Right hindlimb (tissue), 1 donor: ENCODE measurements at places on chromosomes 1 and 21.

GRCh38 chr1:9080705-9081291 is 11.4 kb upstream of the SLC2A5 start:
- no peak for DNase-seq

- DNase-seq, result no peak
Measured at GRCh38 chr1:39214714-39214997, 10.2 kb downstream of the MACF1 start.

DNA sequence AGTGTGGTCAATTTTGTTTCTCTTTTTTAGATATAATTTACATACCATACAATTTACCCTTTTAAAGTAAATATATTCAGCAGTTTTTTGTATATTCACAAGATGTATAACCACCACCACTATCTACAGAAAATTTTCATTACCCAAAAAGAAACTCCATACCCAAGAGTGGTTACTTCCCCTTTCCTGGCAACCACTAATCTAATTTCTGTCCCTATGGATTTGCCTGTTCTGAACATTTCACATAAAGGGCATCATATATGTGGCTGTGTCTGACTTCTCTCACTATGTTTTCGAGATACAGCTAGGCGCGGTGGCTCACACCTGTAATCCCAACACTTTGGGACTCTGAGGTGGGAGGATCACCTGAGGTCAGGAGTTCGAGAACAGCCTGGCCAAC is 13.6 kb downstream of the PACC1 start:
- DNase-seq, result no peak

DNA sequence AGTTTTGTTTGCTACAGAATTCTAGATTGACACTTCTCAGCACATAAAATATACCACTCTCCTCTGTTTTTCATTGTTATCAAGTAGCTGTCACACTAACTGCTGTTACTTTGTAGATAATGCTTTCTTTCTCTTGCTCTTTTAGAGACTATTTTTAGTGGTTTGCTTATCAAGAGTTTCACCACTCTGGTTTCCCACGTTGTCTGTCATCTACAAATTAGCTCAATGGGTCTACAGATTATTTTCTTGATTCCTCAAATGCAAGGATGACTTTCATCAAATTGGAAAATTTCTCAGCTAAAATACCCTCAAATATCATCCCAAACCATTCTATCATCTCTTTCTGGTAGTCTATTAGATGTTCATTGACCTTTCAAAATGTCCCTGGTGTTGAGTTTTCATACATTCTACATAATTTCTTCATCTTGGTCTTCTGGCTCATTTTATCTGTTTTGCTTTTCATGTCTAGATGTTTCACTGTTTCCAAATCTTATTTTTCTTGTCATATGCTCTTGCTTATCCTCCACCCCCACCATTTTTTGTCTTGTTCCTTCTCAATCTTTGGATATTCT is 122.5 kb downstream of the TRIM33 start:
- DNase-seq, result no peak

- DNase-seq, result no peak
Measured at GRCh38 chr1:17994046-17994445, 113.6 kb upstream of the IGSF21 start.

- no peak for DNase-seq
Measured at GRCh38 chr1:55822891-55823290, 607.7 kb upstream of the USP24 start.

DNA sequence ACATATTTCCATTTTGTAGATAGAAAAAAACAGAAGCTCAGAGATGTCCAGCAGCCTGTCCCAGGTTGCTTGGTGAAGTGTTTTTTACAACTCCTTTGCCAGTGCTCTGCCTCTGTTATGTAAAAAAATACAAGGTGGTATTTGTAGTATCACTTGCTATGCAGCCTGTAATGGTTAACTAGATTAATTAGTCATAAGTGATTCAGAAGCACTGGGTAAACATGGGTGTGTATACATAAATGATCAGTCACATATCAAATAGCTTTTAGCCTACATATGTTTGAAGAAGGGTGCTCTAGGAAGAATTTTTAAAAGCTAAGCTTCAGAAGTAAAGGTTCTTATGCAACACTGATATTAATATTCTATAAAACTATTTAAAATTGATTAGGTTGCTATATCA is 70.0 kb upstream of the MAGI3 start:
- no peak for DNase-seq

DNA sequence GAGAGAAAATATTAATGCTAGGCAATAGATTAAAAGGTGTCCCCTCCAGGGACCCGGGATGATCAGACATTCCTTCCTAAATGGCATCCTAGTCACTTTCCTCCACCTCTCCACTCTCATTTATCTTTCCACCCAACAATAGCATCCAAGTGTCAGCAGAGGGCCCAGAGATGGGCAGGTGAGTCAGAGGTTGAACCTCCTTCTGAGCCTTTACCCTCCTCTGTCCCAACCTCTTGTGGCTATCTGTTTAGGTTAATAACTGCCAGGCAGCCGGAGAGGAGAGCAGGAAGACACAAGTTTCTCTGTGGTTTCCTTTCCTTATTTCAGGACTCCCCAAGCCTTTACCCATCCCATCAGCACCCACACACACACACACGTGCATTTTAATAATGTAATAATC is 4.1 kb downstream of the GJA5 start:
- DNase-seq, result no peak

- DNase-seq, result no peak
Measured at GRCh38 chr1:25089772-25090171, 142.5 kb downstream of the SYF2 start.

DNA sequence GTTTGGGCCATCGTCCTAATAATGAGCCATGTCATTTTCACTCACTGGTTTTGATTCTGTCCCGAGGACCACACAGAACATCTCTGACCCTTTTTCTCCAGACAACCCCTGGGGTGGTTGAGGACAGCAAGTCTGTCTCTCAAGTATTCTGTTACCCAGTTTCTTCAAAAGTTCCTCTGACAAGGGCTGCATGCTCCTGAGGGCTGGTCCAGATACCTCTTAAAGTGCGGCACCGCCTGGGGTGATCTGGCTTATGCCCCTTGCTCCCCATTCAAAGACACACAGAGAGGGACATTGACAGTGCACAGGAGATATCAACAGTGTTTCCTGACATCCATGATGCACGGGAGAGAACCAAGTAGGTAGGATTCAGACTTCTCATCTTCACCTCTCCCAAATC is 132.9 kb upstream of the EDN2 start:
- DNase-seq, result no peak

DNA sequence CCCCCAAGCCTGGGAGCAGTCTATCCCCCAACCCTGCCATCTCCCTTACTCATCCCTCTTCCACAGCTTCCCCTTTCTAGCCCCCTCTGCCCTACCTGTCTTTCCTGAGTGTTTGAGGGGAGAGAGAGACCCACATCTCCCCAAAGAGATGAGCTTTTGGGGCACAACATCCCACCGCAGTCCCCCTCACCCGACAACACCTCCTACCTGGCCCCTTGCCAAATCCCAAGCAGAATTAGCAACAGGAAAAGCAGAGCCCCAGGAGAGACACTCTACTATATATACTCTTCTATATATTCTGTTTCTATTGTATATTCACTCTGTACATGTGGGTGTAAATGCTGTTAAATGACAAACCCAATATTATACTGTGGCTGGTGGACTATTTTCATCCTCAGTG is 9.9 kb upstream of the KCNC4 start:
- DNase-seq, result no peak

- no peak for DNase-seq
Measured at GRCh38 chr21:38622827-38623209, 124.5 kb upstream of the ERG start.

- no peak for DNase-seq
Measured at GRCh38 chr21:16837321-16837720, 675.5 kb upstream of the CXADR start.

- DNase-seq, result no peak
Measured at GRCh38 chr1:45101947-45102346, 89.9 kb downstream of the UROD start.

DNA sequence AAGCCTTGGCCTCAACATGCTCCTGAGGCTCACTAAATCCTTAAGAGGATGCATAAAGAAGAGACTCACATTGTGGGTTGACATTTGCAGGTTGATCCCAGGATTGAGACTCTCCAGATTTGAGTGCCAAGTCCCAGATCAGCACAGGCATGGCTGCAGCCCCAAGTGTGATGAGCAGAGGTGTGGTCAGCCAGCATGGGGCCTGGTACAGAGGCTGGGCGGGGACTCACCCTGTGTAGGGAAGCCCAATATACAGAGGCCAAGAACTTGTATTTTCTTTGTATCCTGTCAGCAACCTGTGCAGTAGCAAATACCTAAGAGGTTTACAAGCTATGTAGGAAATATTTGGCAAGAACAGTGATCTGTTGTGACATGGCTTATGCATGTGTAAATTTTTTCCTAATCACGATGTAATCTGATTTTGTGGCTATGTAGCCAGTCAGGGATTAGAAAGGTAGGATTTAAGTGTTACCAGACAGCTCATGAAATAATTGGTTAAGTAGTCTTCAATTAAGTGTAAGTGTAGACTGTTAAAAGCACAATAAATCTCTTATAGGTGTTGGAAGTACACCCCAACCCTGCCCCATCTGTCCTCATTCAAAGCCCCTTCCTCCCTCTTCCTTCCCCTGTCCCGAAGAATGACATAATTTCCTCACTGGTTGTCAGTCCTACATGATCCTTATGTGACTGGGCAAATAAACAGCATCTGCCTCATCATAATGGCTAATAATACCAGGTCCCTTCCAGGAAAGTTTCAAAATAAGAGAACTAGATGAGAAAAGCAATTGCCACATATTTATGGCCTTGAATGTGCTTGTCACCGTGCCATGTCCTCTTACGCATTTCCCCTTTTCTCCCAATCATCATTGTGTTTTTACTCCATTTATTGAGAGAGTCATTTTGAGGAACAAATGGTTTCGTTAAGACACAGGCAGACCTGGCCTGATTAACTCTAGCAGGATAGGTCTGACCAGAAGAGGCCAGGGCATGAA is 120.9 kb downstream of the HLX start:
- no peak for DNase-seq

DNA sequence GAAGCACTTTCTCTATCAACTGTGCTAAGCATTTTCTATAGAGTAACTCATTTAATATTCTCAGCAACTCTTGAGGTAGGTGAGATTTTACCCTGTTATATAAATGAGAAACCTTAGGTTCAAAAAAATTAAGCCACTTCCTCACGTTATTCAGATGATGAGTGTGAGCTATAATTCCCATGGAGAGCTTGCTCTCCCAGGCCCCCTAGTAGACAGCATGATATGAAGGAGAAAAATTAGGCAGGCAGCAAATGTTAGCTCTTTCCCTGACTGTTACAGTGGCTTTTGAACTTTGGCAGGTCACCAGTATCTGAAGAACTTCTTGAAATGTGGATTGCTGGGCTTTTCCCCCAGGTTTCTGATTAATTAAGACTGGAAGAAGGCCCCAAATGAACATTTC is 753.1 kb downstream of the NCAM2 start:
- no peak for DNase-seq

GRCh38 chr1:154859786-154860155 is 10.3 kb downstream of the KCNN3 start:
- no peak for DNase-seq

DNA sequence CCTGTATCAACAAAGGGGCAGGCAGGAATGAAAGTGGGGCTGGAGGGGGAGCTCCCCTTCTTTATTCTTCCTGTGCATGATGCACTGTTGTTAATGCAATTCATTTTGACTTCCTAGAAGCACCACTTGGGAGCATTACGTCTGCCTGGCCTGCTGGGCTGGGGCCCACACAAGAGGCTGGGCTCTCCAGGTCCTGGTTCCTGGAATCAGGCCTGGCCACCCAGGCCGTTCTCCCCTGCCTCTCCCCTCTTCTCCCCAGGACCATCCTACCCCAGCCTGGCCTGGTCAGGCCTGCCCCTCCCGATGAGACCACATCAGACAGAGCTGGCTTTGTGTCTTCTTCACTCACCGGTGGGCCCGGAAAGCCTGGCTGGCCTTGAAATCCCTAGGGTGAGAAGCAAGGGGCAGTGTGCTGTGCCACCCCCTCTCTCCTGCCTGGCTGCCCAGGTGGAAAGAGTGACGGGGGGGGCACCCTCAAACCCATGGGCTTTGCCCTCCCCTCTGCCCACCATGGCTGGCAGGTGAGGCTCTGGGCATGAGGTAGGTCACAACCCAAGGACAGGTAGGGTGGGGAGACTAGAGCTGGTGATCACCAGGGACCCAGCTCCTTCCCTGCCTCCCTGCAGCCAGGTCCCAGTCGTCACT is 20.7 kb upstream of the PEF1 start:
- peak; percentile 76 for DNase-seq

DNA sequence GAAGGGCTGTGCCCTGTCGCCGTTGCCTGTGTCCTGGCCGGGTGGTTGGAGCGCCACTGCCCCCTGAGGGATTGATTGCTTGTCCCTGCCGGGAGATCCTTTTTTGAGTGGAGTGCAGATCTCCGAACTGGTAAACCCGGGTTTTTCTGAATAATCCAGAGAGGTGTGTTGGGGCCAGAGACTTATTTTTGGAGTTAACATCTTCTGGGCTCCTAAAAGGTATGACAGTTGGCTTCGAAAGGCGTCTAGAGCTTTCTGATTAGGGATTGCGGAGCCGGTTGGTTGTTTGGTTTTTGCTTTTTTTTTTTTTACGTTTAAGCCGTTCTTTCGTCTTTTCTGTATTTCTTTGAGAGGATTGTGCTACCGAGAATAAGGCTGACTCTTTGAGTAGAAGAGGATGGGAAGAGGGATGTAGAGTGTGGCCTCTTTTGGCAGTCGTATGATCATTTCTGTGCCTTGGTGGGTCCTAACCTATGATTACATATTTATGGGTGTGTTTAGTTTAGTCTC is 756 bp downstream of the RLF start:
- no peak for DNase-seq

DNA sequence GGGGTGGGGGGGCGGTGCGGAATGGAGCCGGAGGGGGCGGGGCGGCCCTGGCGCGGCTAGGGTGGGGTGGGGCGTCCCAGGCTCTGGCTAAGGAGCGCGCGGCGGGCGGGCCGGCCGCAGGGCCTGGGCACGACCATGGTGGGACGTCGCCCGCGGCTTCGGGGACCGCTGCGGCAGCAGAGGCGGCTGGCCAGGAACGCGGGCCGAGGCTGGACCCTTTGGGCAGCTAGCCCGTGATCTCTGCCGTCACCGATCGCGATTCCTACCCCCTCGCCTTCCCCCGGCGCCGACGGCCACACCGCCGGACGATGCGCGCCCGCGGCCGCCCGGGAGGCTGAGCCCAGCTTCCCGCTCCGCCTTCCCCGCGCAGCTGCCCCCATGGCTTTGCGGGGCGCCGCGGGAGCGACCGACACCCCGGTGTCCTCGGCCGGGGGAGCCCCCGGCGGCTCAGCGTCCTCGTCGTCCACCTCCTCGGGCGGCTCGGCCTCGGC is at the start of gene MAP3K21:
TSS of gene MAP3K21 (plus strand) at position 74 of the 491 bp plus-strand sequence. CDS start at position 379, 305 bp downstream.
- peak; percentile 24 for DNase-seq

GRCh38 chr1:29900712-29901111 is 664.4 kb downstream of the PTPRU start:
- peak; percentile 27 for DNase-seq

DNA sequence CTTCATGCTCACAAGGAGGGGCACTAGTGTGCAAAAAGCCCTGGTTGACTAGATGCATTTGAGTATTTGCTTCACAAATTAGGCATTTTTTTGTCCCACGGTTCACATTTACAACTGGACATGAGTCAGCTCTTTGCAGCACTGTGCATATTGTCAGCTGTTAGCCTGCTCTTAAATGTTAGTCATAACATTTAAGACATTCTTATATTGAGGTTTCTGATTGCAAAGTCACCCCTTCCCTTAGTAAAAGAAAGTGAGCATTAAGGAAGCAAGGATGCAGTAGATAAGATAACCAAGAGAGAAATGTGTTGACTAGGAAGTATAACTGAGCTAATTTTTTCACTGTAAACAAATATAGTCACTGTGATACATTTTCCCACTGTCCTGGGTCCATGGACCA is 132.6 kb upstream of the CTTNBP2NL start:
- DNase-seq, result no peak
